ENCODE measurements at places on chromosomes 5 and 9.
A peak's percentile ranks its signal among the peaks of the same experiment; 100 is the strongest.

- no peak for DNase-seq
Observed at GRCh38 chr9:31393240-31393639, 991.2 kb upstream of the ACO1 start.

- DNase-seq = no peak
Observed at GRCh38 chr9:136844761-136845464, 2.6 kb downstream of the AJM1 start.

DNA sequence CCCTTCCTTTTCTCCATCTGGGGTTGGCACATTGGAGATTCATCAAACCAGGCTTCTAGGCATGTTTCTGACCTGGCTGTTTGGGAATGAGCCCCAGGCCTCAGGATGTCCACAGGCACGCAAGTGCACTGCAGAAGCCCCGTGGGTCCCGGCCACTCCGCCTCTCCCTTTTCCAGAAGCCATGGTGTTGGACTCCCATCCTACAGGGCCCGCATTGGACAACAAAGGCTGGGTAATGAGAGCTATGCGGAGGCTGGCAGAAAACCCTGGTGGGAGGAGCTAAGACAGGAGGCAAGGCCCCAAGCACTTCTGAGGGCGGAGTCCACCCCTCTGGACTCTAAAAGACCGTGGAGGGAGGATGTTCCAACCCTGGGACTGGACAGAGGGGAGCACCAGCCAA lies 160.6 kb downstream of the OLFM1 start:
- no peak for DNase-seq

- DNase-seq = peak; percentile 54
Observed at GRCh38 chr5:135139381-135140134, 105.5 kb upstream of the PITX1 start.

GRCh38 chr9:123416176-123416575 lies 60.2 kb downstream of the CRB2 start:
- DNase-seq = no peak

- no peak for DNase-seq
Observed at GRCh38 chr9:21015129-21015815, 16.2 kb downstream of the HACD4 start.

DNA sequence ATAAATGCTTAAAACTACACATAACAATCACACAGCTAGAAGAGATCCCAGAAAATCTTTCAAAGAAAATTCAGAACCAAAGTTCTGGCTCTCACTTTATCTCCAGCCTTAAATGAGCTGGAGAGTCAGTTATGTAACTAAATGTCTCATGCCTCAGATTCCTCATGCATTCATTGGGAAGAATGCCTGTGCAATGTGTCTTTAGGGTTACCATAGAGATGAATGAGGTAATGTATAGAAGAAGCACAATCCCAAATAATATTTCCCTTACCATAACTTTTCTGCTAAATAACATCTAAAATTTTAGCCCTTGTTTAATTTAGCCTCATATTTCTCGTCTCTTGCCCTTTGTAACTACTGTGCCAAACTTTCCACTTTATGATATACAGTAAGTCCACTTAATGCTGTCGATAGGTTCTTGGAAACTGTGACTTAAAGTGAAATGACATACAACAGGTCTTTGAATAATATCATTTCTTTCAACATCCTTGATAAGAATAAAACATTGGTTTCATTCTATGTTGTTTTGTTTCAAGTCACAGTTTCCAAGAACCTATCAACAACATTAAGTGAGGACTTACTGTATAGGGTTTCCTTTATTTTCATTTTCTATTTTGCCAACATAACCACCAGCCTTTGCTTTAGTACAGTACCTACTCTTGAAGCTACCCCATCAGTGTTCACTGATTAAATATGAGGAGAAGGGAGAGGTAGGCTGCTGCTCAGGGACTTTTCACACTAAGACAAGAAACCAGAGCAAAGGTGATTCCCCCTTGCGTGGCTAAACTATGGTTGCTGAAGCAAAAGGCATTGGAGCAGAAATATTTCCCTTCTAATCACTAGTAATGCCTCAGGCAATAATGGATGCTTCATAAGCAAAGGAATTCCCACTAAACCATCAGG lies 295.7 kb upstream of the PTGER4 start:
- DNase-seq = no peak

DNA sequence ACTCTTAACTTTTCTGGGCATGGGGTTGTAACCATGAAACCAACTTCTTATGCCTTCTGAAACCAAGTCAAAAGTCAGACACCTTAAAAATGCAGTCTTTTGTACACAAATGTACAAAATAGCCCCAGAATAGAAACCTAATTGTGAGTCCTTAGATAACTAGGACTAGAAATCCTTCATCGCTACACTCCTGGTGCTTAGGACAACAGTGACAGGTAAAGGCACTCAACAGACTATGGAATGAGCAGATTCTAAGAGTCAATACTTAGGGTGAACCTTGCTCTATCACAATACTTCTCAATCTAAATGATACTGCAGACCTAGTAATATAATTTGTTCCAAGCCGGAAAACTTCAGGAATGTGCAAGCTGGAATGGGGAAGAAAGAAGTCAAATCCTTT lies 163.7 kb downstream of the PDE4D start:
- DNase-seq = no peak

DNA sequence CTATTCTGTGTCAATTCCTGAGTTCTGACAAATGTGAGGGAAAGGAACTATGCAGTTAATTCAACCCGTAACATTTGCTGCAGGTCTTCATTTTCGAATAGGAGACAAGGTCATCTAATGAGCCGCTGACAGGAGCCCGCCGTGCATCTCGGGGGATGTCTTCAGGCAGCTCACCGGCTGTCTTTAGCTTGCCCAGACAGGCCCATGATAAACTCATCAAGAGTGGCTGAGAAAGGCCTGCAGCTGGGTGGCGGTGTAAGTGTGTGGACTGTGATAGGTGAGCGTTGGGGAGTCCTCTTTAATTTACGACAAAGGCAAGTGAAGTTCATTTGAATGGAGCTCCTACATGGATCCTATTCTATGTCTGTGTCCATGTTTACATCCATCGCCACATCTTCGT lies 190.5 kb downstream of the ADCY2 start:
- no peak for DNase-seq

DNA sequence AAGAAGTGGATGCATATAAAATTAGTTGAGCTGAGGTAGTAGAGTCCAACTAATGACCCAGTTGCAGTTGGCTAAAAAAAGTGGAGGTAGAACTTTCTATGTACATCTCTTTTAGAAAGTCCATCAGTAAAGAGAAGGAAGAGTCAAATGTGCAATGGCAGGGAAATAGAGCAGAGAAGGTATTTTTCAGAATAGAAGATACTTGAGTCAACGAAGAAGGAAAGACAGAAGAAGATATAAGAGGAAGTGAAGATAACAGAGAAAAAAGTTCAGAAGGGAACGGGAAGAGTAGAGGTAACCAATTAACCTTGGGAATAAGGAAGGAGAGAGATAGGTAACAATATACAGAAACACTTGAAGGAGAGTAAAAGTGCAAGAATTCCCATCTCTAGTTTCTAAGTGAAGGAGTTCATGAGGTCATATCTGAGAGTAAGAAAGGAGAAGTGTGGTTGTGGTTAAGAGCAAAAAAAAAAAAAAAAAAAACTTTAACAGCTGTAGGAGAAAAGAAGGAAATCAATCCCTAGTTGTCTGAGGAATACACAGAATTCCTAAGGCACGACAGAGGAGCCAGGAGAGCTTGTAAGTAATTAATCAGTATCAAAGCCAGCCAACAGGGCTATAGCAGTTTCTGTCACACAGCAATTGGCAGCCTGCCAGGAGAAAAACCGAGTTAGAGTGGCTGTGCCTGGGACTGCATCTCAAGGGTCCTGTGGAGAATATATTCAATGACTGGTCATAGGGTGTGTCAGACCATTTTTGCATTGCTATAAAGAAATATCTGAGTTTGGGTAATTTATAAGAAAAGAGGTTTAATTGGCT lies 61.0 kb downstream of the ARL15 start:
- DNase-seq = no peak

- DNase-seq = no peak
Observed at GRCh38 chr5:173714551-173715428, 98.3 kb upstream of the BOD1 start.

DNA sequence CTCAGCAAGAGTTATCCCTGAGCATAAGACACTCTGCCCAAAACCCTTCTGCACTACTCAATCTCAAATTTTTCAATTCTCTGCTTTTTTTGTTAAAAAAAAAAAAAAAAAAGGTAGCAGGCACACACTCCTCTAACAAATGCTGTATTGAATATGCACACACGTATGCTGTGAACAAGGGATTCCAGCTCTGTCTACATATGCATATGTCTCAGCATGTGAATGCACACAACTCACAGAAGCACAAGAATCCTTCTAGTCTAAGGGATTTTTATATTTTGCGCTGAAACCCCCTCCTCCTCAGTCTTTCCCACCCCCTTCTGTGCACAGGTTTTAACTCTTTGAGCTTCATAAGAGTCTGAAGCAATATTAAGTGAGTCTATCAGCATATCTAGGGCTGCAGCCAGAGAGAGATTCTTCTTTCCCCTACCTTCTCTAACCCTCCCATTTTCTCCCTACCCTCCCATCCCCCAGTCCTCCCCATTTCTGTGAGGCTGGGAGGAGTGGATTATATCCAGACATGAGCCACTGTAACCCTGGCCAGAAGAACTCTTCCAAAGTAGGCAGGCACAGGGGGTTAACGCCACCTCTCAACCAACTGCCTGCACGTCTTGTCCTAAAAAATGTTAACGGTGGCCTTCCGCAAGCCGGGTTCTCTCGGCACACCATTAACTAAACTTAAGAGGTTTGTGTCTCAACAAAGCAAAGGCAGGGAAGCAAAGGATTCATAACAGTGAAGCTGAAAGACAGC lies 1.0 kb downstream of the GABRB2 start:
- no peak for DNase-seq

- no peak for DNase-seq
Observed at GRCh38 chr9:104780796-104781395, 17.0 kb downstream of the NIPSNAP3B start.

- DNase-seq = no peak
Observed at GRCh38 chr5:169584998-169585451, 1.5 kb downstream of the SPDL1 start.

DNA sequence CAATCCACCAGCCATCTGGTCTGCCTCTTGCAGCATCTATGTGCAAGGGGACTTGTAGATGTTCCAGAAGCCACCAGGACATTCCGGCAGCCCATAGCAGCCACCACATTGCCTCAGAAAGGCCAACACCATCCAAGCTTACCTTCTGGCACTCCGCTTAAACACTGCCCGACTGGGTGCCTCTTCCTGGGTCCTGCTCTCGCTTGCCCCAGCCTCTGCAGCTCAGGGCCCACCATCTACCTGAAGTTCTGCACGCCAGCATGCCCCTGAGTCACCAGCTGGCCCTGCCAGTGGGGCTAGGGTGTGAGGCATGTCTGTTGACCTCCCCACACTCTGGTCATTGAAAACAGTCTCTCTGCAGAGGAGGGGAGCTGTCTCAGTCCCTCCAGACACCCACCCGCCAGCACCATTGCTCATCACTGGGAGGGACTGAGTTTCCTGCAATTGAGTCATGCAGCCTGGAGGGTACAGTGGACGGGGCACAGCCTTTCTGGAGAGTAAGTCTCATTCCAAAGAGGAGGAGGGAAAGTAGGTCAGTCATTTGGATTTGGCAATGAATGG lies 16.9 kb upstream of the COL5A1 start:
- peak; percentile 5 for DNase-seq

All from uterus (tissue), 4 donors.